ENCODE measurements at places on chromosomes 5 and 9.
A peak's percentile ranks its signal among the peaks of the same experiment; 100 is the strongest.

DNA sequence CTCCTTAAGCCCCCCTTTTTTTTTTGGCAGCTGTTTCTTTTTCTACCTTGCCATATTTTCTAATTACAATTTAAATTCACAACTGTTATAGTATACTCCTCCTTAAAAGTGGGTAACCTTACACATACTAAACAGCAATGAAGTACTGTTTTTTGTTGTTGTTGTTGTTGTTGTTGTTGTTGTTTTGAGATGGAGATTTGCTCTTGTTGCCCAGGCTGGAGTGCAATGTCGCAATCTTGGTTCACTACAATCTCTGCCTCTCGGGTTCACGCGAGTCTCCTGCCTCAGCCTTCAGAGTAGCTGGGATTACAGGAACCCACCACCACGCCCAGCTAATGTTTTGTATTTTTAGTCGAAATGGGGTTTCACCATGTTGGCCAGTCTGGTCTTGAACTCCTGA is 669.1 kb upstream of the CDH6 start:
- DNase-seq: no peak

- no peak for DNase-seq
These were observed 139.1 kb downstream of the KCNIP1 start for GRCh38 chr5:170642776-170643436.

DNA sequence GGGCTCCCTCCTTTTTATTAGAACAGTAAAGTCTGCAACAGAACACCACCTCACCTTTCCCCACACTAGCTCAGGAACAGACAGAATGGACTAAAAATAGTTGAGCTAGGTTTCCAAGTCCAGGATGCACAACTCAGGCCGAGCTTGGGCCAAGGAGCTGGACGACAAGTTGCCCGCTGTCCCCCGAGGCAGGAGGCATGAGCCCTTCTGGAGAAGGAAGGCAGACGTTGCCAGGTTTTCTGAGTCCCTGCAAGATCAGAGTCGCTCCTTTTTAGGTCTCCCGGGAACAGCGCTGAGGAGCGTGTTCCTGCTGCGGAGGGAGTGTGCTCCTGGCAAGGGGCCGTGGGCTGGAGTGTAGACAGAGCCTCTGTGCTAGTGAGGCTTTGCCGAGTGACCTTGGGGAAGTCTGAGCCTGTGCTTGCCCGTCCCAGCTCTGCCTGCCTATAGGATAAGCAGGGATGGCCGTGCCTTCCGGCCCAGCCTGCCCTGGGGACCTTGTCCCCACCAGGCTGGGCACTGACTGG is 121.6 kb downstream of the WNK2 start:
- DNase-seq: no peak

- DNase-seq: peak; percentile 28
These were observed 19.5 kb upstream of the ASPN start for GRCh38 chr9:92501671-92502393.

- no peak for DNase-seq
These were observed 87.4 kb downstream of the NRG2 start for GRCh38 chr5:139955616-139956273.

GRCh38 chr5:132226516-132227234 is 978 bp downstream of the P4HA2 start:
- DNase-seq: peak; percentile 24

GRCh38 chr5:143583409-143583808 is 179.9 kb upstream of the NR3C1 start:
- DNase-seq: no peak

DNA sequence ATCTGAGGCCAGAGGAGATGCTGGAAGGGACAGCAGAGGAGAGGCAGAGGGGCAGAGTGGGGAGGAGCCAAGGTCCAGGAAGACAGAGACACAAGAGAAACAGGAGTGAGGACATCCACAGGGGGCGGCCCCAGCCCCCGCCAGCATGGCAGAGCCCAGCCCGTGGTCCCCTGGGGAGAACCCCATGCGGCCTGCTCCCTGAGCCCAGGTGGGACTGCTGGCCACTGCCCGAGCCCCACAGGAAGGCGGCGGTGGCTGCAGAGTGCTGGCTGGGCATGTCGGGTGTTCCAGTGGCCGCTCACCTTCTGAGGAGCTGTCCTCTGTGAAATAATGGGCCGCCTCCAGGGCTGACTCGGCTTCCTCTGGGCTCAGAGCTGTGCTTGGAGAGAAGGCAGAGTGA is 8.9 kb upstream of the MRNIP start:
- DNase-seq: no peak

DNA sequence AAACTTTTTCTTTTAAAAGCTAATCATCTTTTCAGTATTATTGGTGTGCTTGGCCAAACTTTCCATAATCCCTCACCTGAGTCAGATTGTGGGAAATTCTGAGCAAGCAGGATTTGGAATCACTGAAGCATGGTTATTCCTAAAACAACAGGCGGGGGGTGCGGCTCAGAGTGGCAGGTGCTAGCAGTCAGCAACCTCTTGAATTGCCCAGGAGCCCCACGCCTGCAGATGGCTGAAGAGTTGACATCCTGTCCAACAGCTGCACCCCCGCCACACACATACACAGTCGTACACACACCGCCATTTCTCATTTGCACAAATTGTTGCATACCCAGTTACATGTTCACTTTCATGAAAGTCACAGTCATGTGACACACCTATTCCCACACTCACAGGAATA is 96.6 kb downstream of the LHX2 start:
- DNase-seq: no peak
